Cortex of kidney (tissue), 1 donor: ENCODE measurements at places on chromosomes 4 and X.

GRCh38 chrX:13338996-13339515 lies 19.2 kb upstream of the ATXN3L start:
- DNase-seq = no peak

GRCh38 chrX:70481471-70482270 lies 37.0 kb downstream of the DLG3 start:
- DNase-seq = no peak

GRCh38 chr4:41693629-41694028 lies 54.9 kb downstream of the PHOX2B start:
- DNase-seq = no peak

DNA sequence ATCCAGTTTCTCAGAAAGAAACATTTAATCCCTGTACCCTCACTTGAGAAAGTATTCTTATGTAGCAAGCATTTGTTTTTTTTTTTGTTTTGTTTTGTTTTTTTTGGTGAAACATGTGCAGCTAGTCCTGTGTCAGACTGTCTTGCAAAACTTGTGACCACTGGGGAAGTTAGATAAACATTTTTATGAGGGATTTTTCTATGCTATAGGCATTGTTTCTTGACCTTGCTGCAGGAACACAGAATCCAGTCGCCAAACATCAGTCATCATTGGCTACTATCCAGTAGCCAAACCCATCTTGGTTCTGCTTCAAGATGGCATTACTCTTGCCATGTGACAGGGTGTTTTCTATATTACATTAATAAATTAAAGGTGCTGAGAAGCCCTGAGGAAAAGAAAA lies 7.7 kb upstream of the MAPK10 start:
- no peak for DNase-seq

DNA sequence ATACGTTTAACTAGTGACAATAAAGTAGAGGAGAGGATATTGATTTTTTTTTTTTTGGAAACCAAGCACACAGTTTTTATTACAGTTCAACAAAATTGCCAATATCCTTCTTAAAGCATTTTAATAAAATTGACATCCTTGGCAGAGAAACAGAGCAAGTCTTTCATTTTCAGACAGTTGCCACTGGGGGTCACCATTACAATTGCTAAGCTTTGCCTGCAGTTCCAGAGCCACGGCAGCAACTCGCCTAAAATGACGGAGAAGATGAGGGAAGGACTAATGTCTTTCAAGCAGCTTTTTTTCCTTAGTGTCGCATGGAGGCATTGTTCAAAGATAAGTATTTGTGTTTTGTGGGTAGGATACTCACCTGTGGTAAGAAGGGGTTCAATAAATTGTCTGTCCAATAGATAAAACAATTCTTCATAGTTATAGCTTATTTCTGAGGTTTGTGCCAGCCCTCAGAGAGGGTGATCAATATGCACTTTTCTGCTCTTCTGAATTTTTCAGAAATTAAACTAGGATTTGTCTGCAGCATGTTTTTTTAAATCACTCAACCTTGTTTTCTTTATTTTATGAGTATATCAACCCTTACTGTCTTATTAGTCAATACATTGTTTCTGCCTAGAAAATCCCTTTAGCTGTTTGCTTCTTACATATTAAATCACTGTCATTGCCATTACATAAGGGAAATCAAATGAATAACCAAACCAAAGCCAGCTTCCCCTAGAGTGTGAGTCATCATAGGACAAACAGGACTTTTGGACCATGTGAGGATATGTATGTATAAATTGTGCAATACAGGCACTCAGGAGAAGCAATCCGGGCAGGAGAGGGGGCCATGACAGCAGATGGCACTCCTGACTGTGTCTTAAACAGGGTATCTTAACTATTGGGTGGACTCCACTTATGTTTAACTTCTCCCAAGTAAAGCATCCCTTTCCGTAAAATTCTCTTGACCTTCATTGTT lies 508.1 kb upstream of the ARX start:
- no peak for DNase-seq
